ENCODE measurements at places on chromosomes 4 and X. TPM values are rescaled to one million over a fixed set of nuclear protein-coding genes. Genes with fewer than 3 reads are reported as not detected.

The FAM9C gene
- not detected for polyA plus RNA-seq

The GLUD2 gene
- 0.35 TPM for polyA plus RNA-seq

The HPSE gene
- 0.16 TPM for polyA plus RNA-seq

The SMAD1 gene
- 26.8 TPM for polyA plus RNA-seq

The FAM193A gene
- polyA plus RNA-seq, result 11.6 TPM

The UGT8 gene
- polyA plus RNA-seq, result 0.42 TPM

The TMEM35A gene
- polyA plus RNA-seq, result 244 TPM

The ARHGAP24 gene
- polyA plus RNA-seq, result 2.9 TPM

The CHRDL1 gene
- 3.3 TPM for polyA plus RNA-seq

The FHDC1 gene
- 11.4 TPM for polyA plus RNA-seq

The DCAF4L1 gene
- polyA plus RNA-seq, result 0.42 TPM

The TAF7L gene
- 1.1 TPM for polyA plus RNA-seq

The NUP62CL gene
- polyA plus RNA-seq, result 3.4 TPM

The KLHL34 gene
- not detected for polyA plus RNA-seq

The CTAG1B gene
- not detected for polyA plus RNA-seq

The KDM5C gene
- 90.8 TPM for polyA plus RNA-seq

The NLGN4X gene
- polyA plus RNA-seq, result 18.0 TPM

The GATA1 gene
- not detected for polyA plus RNA-seq

The MAGED4 gene
- polyA plus RNA-seq, result 320 TPM

The MXRA5 gene
- polyA plus RNA-seq, result 0.28 TPM

The SLIT2 gene
- polyA plus RNA-seq, result 29.0 TPM

The KLF8 gene
- 4.1 TPM for polyA plus RNA-seq

The PFKFB1 gene
- 0.51 TPM for polyA plus RNA-seq

The SRP72 gene
- polyA plus RNA-seq, result 57.0 TPM

The SH3BP2 gene
- polyA plus RNA-seq, result 87.9 TPM

The MAGEA10 gene
- not detected for polyA plus RNA-seq

The RASSF6 gene
- polyA plus RNA-seq, result not detected

The UGT2A3 gene
- not detected for polyA plus RNA-seq
